ENCODE measurements at places on chromosomes 1 and 21.

GRCh38 chr21:44380876-44381275 is 27.5 kb downstream of the TRPM2 start:
- DNase-seq, result no peak

- no peak for DNase-seq
Observed at GRCh38 chr1:92495392-92496063, 8.8 kb upstream of the GFI1 start.

- no peak for DNase-seq
Observed at GRCh38 chr1:50371749-50372148, 51.5 kb downstream of the DMRTA2 start.

GRCh38 chr1:161153176-161153575 is 602 bp upstream of the UFC1 start:
- no peak for DNase-seq
